ENCODE measurements at places on chromosomes 2 and 18.

- no peak for DNase-seq
Observed at GRCh38 chr2:177638507-177638906, 245.9 kb downstream of the AGPS start.

DNA sequence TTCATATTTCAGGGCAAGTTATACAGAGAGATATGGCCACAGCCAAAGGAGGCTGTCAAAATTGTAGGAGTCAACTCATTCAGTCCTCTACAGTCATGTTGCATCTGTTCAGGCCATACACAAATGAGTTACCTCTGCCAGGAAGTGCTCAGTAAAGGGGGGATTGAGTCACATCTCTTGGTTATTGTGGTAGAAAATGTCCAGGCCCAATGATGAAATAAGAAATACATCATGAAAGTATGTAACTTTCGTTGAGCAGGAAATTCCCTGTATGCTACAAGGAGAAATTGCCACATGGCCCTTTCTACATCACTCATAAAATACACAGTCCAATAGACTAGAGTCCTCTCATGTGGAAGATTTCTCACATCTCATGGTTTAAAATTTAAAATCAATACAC, 103.9 kb upstream of the COL3A1 start:
- DNase-seq = no peak

DNA sequence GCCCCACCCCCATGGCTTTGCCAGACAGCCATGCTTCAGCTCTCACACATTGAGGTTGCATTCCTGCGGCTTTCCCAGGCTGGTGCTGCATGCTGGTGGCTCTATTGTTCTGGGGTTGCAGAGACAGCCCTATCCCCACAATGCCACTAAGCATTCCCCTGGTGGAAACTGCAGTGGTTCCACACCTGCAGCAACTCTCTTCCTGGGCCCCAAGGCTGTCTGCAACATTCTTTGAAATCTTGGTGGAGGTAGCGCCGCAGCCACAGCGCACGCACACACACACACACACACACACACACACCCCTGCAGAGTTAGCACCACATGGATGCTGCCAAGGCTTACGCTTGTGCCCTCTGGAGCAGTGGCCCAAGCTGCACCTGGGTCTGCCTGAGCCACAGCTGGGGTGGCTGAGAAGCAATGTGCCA, 21.4 kb downstream of the SFXN5 start:
- no peak for DNase-seq

- DNase-seq = no peak
Observed at GRCh38 chr2:104410136-104410535, 443.8 kb upstream of the POU3F3 start.

- no peak for DNase-seq
Observed at GRCh38 chr2:117963446-117963845, 50.4 kb downstream of the CCDC93 start.

DNA sequence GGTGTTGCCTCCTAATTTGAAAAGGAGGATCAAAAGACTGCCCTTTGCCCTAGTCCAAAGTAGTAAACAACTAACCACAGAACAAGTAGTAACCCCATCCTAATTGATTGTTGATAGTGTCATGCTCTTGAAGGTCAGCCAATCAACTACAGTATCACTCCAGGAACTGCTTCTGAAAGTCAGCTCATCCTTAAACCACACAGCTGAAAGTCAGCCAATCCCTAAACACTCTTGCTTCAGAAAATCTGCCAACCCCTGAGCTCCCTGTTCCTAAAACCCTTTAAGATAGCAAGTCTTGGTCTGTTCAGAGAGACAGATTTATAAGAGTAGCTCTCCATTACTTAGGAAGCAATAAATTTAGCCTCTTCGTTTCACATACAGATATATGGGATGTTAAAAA, 51.6 kb upstream of the CPO start:
- no peak for DNase-seq

- DNase-seq = no peak
Observed at GRCh38 chr2:12202313-12203075, 456.1 kb downstream of the LPIN1 start.
